Naive thymus-derived CD4-positive, alpha-beta T cell (primary cell): ENCODE measurements at places on chromosomes 13 and 19.

GRCh38 chr13:31051999-31052398 is 109.7 kb downstream of the HSPH1 start:
- no peaks in the 10 kb centered on the region for H3K27me3 ChIP-seq
- H3K4me3 ChIP-seq, result no peak overlapping the region
- no peak for DNase-seq
- no peaks in the 10 kb centered on the region for H3K36me3 ChIP-seq
- no peak overlapping the region for H3K27ac ChIP-seq

GRCh38 chr19:32497391-32497790 is 83.6 kb upstream of the PDCD5 start:
- no peaks in the 10 kb centered on the region for H3K27me3 ChIP-seq
- H3K4me1 ChIP-seq, result no peaks in the 10 kb centered on the region
- no peak for DNase-seq
- no peaks in the 10 kb centered on the region for H3K36me3 ChIP-seq
- no peak overlapping the region for H3K27ac ChIP-seq

GRCh38 chr13:30429721-30430694 is 7.7 kb downstream of the UBE2L5 start:
- H3K4me1 ChIP-seq, result no peaks in the 10 kb centered on the region
- DNase-seq, result no peak
- H3K36me3 ChIP-seq, result no peaks in the 10 kb centered on the region
- H3K27me3 ChIP-seq, result no peaks in the 10 kb centered on the region
- H3K27ac ChIP-seq, result no peak overlapping the region

GRCh38 chr13:101730420-101731000 is 278.0 kb downstream of the ITGBL1 start:
- DNase-seq, result no peak
- no peak overlapping the region for H3K4me3 ChIP-seq
- no peaks in the 10 kb centered on the region for H3K27me3 ChIP-seq
- H3K36me3 ChIP-seq, result no peaks in the 10 kb centered on the region

- H3K36me3 ChIP-seq, result no peaks in the 10 kb centered on the region
- H3K4me1 ChIP-seq, result no peaks in the 10 kb centered on the region
- no peak overlapping the region for H3K4me3 ChIP-seq
- H3K27me3 ChIP-seq, result no peaks in the 10 kb centered on the region
- DNase-seq, result no peak
These were observed 447.4 kb downstream of the COG6 start for GRCh38 chr13:40102854-40103253.

- H3K4me1 ChIP-seq, result no peaks in the 10 kb centered on the region
- no peaks in the 10 kb centered on the region for H3K36me3 ChIP-seq
- no peak overlapping the region for H3K4me3 ChIP-seq
These were observed 7.5 kb upstream of the ZNF808 start for GRCh38 chr19:52520013-52520412.
